ENCODE measurements at places on chromosomes 1 and 21. TPM values are rescaled to one million over a fixed set of nuclear protein-coding genes. Genes with fewer than 3 reads are reported as not detected.
A peak's percentile ranks its signal among the peaks of the same experiment; 100 is the strongest.

DNA sequence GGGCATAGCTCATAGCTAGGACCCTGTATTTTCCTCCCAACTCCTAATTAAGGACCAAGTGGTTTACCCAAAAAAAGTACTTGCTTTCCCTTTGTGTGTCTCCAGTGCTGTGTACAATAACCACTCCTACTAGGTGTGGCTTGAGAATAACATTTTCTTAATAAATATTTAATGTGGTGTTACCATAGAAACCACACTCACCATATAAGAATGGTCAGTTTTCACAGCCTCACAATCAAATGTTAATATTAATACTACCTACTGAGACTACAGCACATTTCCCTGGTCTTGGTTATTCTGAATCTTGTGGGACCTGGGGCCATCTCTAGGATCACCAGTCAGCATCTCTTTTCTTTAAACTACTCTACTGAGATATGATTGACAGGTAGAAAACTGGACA is 83.5 kb upstream of the BCAR3 start:
- DNase-seq, result no peak

DNA sequence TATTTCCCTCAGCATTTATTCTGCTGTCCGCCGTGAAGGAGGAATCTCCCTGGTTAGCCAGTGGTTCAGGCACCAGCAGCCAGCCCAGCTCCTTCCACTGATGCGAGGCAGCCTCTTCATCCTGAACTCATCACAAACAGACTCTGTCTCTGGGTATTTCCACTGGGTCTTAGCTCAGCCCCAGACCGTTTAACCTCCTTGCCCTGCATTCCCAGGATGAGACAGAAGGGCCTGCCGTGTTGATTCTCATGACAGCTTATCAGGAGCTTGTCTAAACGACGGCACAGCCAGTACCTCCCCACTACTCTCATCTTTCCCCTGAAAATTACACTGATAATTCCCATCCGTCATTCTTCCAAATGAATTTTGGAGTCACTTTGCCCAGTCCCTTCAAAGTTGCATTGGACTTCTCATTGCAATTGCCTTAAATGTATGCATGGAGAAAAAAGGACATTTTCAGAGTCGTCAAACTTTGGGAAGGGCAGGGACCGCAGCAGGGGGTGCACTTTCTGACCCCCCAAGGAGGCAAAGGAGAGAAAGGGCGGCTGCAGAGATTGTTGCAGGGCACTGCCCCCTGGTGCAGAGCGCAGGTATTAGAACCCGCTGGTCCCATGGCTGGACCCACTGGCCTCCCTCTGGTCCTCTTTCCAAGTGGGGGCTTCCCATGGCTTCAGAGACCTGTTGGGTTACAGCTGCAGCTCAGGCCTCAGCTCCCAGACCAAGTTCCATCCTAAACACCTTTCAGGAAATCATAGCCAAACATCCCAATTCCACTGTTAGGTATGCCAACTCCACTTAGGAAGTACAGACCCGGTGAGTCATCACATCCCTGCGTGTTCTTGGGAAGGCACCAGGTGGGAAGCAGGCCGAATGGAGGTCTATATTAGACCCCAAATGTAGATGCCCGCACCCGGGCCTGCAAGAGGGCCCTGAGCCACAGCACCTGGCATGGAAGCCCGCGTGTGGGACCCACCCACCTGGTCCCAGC is 3.7 kb upstream of the MEGF6 start:
- no peak for DNase-seq

DNA sequence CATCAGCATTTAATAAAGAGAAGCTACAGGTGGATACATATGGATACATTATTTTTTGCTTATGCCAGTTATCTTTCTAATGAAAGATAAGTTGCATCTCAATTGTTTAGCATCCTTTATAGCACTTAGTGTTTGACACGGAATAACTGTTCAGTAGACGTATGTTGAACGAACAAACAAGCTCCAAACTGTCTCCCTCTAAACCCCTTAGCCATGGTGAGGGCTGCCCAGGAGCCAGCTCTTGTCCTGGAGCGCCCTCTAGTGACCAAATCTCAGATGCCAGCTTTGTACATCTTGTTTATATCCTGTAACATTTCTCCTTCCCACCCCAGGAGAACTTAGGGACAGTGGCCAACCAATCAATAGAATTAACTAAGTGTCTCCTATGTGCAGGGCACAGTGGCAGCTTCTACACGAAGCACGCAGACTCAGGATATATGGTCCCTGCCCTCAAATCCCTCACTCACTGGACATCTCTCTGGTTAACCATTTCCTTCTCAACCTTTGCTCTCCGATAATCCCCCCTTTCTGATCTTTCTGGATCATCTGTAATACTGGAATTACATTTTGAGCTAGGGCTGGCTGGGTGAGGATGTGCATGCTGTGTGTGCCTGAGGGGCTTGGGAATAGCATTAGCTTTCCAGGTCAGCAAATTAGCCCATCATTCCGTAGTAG is 22.9 kb downstream of the KCNA10 start:
- DNase-seq, result no peak

GRCh38 chr1:85366391-85367170 is 90.1 kb upstream of the BCL10 start:
- DNase-seq, result no peak

- peak; percentile 64 for DNase-seq
Measured at GRCh38 chr1:116568662-116569380, 2.0 kb downstream of the CD58 start.

DNA sequence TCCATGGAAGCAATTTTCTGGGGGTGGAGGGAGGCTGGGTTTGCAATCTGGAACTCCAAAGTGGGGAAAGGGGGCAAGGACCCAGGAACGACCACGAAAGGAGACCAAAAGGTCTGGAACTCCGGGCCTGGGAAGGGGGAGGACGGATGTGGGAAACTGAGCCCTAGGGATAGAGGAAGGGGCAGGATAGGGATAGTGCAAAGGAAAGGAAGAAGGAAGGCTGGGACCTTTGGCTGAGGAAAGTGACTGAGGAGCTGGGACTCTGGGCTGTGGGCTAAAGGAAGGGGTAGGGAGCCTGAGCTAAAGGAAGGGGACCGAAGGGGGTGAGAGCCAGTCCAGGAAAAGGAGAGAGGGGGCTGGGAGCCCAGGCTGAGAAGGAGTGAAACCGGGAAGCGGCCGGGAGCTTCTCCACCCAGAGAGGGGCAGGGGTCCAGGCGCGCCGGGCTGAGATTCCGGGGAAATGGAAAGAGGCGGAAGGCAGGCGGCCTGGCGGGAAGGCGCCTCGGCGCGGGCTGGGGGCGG is 395 bp downstream of the SLC9A1 start:
- DNase-seq, result no peak

Gene VSIG8
- not detected for total RNA-seq

Gene TNFRSF1B
- total RNA-seq, result 28.8 TPM

GRCh38 chr1:15432324-15432723 is 5.9 kb upstream of the CTRC start:
- no peak for DNase-seq

- no peak for DNase-seq
Measured at GRCh38 chr1:41695118-41695745, 210.7 kb upstream of the EDN2 start.

Data from esophagus muscularis mucosa (tissue), 4 donors.